ENCODE measurements at places on chromosomes 6 and 20.
A peak's percentile ranks its signal among the peaks of the same experiment; 100 is the strongest.

DNA sequence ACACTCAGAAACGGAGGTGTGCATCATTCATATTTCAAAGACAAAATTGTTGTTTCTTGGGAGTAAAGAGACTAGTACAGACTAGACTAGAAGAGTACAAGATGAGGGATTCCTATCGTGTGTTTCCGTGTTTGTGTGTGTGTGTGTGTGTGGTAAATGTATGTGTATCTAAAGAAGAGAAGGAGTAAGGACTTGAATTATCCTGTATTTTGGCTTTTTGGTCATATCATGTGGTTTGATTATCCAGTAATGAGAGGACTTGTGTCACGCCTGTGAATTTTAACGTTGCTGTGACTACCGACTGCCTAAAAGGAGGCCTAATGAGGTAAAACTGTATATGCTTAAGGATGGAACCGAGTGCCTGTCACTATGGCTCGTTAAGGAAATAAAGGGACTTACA lies 44.4 kb upstream of the MAP7 start:
- DNase-seq = no peak

DNA sequence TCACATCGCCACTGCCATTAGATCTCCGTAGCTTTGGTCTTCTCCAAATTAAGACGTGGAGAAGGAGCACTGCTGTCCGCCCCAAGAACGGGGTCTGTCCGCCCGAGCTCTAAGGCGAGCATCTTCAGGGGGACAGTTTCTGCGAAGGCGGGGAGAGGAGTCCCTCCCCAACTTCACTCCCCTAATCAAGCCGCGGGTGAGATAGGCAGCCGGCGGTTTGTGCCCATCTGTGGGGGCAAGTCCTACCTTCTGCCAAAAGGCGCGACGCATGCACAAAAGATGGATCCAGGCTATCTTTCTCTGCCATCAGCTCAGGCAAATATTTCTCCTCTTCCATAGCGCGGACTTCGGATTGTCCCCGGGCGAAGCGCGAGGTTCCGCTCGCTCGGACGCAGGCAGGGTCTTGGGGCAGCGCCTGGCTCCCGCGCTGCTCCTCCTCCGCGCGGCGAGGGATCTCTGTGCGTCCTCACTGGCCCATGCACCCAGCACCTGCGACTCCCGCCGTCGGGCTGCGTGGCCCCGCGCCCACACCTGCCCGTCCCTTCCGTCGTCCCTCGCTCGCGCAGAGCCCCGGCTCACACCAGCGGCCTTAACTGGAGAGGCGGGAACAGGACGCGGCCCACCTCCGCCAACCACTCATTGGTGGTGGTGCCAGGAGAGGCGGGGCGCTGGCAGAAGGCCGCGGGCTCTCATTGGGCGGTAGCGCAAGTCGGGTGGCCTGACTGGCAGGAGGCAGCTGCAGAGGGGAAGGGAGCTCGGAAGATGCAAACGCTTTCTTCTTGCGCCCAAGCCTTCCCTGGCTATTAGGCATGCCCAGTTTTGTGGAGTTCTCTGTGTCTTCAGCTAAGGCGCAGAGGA lies at the start of gene KHDRBS2:
KHDRBS2 (minus strand) TSS at position 614 of the 858 bp plus-strand sequence.
- DNase-seq = peak; percentile 94

- DNase-seq = no peak
Observed at GRCh38 chr20:8912731-8913130, 156.2 kb upstream of the PLCB4 start.

- peak; percentile 60 for DNase-seq
Observed at GRCh38 chr6:26240157-26241032, 124.6 kb upstream of the BTN3A2 start.

GRCh38 chr6:5850848-5851255 lies 155.9 kb downstream of the NRN1 start:
- DNase-seq = peak; percentile 34

DNA sequence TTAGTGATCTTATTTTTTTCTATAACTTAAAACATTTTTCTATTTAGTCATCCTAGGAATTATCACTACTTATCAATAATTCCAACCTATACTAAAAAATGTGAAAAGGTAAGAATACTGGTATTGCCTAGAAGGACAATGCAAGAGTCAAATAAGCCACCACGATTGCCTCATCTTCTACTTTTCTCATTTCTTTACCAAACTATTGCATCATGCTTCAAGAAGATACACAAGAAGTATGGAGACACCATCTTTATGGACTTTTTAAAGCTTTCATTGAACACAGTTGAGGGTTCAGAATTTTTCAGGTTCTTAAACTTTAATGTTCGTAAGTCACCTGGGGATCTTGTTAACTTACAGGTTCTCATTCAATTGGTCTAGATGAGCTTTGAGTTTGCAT lies 25.9 kb downstream of the ELOVL2 start:
- DNase-seq = no peak

DNA sequence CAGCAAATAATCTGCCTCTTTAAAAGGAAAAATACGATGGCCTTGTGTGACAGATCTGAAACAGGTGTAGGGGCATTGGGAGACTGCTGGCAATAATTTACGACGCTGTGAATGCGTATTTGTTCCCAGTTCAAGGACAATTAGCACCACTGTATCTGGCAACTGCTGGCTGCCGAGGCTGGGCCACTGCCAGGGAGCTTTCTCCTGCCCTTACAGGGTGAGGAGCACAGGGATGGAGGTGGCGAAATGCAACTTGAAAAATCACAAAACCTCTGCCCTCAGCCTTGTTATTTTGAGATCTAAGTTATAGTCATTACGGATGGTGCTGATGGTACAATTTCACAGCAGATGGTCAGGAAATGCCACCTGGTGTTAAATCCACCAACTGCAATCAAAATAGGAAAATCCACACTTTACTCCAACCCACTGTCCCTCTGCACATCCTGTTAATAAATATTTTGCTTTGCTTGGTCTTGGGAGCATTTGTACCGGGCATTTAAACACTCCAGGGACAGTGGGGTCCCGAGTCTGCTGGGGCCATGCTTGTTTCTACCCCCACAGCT lies 6.4 kb downstream of the MYLK4 start:
- no peak for DNase-seq

GRCh38 chr6:26044140-26045064 lies 42.8 kb upstream of the HFE start:
- peak; percentile 62 for DNase-seq

DNA sequence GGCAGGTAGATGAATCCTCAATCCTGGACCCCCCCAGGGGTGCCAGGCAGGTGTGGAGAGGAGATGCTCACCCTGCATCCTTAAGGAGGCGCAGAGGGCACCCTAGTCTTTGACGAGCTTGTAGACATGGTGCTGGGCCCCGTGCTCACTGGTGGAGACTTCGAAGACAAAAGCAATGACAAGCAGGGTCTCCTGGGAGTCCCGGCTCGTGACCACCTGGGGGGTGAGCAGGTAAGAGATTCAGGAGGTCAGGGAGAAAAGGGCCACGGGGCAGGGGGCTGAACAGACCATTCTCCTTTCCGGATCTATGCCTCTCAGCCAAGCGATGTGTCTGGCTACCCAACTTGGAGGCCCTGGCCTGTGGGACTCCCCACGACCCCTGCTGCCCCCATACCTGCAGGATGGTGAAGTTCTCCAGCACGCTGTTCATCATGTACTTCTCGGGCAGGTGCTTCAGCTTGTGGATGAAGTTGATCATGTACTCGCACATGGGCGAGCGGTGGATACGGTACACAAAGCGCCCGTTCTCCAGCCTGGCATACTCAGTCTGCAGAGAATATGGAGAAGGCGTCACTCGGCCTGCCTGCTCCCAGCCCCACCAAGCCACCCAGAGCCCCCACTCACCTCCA lies 6.9 kb downstream of the RPL10A start:
- no peak for DNase-seq

DNA sequence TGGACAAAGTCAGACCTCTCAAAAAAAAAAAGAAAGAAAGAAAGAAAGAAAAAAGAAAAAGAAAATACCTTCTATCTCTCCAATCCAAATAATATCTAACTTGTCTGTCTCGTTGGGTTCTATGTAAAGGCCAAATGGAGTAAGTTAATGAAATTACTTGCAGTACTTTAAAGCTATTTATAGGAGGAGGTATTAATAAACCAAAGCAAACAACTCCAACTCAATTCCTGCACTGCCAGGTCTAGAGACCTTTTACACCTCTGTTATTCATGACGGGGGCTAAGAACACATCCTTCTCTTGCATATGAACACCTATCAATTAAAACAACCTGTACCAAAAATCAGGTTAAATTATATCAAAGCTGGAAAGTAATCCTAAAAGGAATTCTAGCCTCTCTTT lies 80.6 kb downstream of the MAP3K5 start:
- DNase-seq = no peak

DNA sequence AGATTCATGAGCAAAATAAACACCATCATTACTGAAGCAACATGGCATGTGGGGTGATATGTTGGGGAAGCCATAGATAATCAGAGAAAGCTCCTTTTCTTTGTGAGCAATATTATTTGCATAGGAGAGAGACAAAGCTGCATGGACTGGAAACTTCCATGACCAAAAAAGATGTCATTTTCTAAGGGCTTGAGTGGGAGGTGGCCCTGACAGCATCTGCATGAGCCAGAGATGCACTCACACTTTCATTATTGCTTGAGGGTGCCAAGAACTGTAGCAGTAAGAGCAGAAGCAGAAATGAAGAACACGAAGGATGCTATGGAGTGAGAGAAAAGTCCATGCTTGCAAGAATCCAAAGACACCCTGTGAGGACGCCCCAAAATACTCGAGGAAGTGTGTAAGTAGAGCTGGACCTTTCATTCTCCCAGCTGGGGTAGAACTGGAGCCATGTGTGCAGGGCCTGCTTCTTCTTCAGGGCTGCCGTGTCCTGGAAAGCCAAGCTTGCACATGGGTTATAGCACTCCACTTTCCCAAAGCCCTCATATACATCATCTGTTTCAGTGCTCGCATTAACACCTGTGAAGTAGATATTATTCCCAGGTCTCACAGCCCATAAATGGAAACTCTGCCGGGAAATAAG lies 851.2 kb downstream of the DHX35 start:
- no peak for DNase-seq

DNA sequence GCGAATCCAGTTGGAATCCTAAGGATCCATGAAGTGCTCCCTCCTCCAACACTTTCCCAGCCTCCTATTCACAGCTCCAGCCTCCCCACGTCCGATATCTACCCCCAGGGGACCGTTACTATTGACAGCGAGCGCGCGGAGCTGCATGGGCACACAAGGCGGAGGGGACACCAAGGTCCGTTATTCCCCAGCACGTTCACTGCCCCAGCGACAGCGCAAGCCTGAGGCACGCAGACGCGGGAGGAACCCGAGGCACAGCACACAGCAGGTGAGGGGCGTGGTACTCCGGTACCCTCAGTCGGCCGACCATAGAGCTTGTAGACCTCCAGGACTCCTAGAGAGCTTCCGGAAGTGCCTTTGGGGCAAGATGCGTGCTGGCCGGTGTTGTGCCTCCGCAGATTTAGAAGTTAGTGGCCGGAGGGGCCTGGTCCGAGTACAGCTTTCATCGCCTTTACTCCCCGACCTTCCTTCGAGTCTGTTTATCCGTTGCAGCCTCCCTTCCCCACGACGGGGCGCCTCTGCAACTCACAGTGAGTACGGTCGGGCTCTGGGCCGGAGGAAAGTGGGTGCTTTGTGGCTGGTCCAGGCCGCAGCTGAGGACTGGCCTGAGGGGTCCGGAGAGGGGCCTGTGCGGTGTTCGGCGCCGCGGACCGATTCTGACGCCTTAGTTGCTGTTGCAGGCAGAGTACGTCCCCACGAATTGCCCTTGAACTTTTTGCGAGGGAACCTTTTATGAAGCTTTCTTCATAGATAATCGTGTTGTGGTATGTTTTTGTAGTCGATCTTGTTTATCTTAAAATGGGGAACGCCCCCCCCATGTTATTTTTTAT lies at the start of gene ZKSCAN8:
ZKSCAN8 (plus strand) TSS at position 384 of the 830 bp plus-strand sequence. CDS start 6,525 bp downstream, outside the sequence.
- DNase-seq = peak; percentile 87

DNA sequence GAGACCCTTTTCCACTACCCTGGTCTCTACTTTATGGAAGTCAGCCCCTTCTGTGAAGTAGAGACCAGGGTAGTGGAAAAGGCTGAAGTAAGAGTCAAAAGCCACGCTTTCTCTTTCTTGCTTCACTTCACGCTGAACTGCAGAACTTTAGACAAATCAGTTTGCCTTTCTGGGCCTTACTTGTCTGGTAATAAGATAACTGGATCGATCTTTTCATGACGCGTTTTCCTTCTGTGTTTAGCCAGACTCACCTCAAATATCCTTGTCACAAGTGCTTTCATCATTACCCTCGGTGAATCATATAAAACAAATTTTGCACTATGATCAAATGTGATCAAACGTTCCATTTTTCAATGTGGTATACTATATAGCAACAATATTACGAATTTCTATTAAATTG lies 170.7 kb downstream of the CLIC5 start:
- no peak for DNase-seq

GRCh38 chr6:98308564-98308963 lies 525.8 kb upstream of the POU3F2 start:
- no peak for DNase-seq

DNA sequence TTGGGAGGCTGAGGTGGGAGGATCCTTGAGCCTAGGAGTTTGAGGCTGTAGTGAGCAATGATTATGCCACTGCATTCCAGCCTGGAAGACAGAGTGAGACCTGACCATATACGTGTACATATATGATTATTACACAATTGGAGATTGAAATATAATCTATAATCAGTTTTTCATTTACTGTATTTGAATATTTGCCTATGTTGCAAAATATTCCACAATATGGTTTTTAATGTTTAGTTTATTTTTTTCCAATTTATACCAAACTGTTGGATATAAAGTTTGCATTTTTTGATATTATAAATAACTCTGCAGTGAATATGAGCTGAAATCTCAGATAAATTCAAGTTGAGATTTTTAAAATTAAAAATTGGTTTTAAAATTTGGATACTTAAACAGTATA lies 79.6 kb upstream of the SIRPG start:
- no peak for DNase-seq

DNA sequence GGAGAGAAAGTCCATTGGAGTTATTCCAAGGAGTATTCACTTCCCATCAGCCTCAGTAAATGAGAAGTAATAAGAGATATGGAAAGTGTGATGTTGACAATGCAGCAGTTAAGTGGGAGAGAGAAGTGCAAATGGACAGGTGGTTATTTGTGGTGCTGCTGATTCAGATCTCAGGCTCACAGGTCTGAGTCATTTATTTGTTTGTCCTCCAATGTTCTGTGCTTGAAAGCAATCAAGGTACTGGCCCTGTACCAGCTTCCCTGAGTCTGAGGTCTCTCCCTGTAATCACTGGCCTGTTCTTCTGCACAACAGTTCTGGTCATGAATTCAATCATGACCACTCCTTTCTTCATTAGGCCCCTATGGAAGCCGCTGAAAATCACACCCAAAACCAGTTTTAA lies 827.7 kb downstream of the MAFB start:
- DNase-seq = no peak

GRCh38 chr6:104885518-104886043 lies 25.9 kb upstream of the HACE1 start:
- no peak for DNase-seq

DNA sequence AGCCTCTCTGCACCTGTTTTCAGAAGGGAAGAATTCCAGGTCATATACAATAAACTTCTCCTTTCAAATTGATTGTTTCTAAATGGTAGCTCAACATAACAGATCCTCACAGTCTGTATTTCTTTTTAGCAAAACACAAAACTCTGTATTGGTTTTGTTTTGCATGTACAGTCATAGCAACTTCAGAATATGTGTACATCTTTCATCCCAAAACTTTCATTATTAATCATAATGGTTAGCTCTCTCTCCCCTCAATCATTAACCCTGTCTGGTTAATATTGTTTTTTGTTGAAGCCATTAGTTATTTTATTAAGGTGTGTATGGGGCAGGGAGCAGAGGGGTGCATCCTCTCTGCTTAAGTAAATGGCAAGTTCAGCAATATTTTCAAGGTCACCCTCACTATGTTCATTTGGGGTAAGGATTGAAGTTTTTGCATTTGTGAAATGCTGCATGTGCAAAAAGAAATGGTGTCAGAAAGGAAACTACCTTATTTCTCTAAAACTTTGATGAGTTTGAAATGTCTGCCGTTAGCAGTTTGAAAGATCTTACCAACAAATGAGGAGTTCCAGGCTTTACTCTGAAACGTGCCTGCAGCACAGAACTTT lies 136.8 kb upstream of the BTBD3 start:
- DNase-seq = no peak
